Activated T-cell treated with anti-CD3 and anti-CD28 coated beads, Interleukin-2, amount 50 U/mL, for 1 hour (primary cell): ENCODE measurements at places on chromosomes 6 and 20.
A peak's percentile ranks its signal among the peaks of the same experiment; 100 is the strongest.

- DNase-seq, result peak; percentile 60
Observed at GRCh38 chr6:36912586-36912985, 26.8 kb downstream of the C6orf89 start.

- DNase-seq, result no peak
Observed at GRCh38 chr6:166052837-166053236, 114.8 kb downstream of the TBXT start.

DNA sequence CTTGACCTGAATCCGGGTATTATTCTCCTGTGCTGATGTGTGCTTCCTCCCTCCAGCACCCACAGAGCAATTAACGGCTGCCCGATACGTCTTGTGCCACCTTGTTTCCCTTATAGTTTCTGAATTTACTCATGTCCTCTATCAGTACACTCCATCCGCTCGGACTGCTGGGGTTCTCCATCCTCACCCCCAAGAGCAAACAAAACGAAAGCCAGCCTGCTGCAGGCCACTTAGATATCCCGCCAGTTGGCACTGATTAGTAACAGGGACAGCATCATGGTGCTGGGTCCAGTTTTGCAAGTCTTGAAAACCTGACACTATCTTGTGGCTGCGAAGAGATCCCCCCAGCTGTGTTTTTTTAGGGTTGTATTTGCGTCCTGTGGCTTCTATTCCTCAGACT, 71.8 kb downstream of the SSR1 start:
- DNase-seq, result no peak

GRCh38 chr20:8932192-8933165, 136.4 kb upstream of the PLCB4 start:
- DNase-seq, result no peak

- no peak for DNase-seq
Observed at GRCh38 chr6:14077193-14077867, 40.2 kb upstream of the CD83 start.

DNA sequence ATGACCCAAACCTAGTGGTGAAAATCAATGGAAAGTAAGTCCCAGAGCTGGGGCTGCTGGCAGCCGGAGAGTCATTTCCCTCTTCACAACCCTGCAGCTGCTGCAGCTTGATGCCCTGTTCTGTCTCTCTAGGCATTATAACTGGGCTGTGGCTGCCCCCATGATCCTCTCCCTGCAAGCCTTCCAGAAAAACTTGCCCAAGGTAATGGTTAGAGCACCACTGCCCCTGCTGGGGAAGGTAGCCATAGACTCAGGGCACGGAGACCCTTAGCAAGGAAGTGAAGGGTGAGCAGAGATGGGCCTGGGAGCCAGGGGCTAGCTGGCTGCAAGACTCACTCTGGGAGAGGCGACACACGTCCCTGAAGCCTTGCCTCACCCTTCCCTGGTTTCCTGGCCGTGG, 12.0 kb downstream of the LPIN3 start:
- no peak for DNase-seq

GRCh38 chr6:170031684-170032121, 259.2 kb downstream of the DLL1 start:
- DNase-seq, result no peak

DNA sequence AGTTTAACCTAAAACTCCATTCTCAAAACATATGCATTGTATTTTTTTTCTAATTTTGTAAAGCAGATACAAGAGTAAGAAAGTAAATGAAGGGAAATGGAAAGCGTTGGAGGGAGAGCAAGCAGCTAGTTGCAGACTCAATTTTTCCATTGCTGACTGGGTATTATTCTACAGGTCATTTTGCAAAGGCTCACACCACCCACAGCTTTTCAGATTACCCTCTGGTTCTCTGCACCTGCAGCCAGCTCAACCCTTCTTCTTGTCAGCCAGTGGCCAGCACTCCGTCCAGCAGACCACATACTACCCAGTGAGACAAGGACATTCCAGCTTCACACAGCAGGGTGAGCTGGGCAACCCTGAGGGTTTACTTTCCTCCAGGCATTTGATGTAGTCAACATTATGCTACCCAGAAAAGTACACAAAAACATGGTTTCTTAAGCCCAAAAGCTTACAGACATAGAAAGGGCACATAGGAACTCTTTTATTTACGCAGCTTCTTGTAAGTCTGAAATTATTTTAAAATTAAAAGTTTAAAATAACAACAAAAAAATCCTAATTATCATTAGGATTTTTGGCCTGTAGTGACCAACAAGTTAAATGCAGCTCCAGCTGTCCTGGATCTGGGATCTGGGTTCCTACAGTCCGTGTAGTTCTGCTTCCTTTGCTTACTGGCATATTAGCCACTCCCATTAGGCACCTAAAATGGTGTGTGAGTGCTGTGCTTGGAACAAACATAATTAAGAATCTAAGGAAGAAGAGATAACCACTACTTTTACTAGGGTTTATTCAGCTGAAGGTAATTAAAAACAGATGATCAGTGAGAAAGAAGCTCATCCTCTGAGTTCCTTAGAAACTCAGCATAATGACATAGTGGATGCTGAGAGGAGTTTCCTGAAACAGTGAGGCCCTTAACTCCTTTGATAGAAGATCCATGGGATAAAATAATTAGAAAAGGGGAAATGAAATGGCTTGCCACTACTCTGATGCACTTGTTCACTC, 185.3 kb downstream of the PKHD1 start:
- no peak for DNase-seq

GRCh38 chr6:25177500-25178028, 101.6 kb upstream of the CARMIL1 start:
- no peak for DNase-seq

- peak; percentile 27 for DNase-seq
Observed at GRCh38 chr20:62238569-62239277, 402 bp downstream of the OSBPL2 start.

- DNase-seq, result no peak
Observed at GRCh38 chr20:42844751-42845150, 345.0 kb downstream of the PTPRT start.

GRCh38 chr20:54184071-54184470, 10.3 kb upstream of the CYP24A1 start:
- no peak for DNase-seq

GRCh38 chr6:55474382-55474781, 104.6 kb downstream of the HMGCLL1 start:
- DNase-seq, result no peak

GRCh38 chr6:134921721-134922261, 28.1 kb downstream of the ALDH8A1 start:
- no peak for DNase-seq

DNA sequence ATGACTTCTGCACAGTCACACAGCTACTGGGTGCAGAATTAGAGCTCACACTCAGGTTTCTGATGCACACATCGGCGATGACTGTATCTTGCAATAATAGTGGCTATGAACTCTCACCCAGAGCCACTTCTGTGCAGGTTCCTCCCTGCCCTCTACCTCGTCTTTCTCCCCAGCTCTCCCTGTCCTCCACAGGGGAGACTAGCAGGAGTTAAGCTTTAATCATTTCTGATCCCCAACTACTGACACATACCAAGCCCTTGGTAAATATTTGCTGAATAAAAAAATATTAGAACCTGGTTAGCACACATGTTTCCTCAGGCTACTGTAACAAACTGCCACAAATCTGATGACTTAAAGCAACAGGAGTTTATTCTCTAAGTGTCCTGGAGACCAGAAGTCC, 222.7 kb upstream of the FOXA2 start:
- no peak for DNase-seq

GRCh38 chr6:8219352-8219943, 117.1 kb upstream of the EEF1E1 start:
- no peak for DNase-seq

DNA sequence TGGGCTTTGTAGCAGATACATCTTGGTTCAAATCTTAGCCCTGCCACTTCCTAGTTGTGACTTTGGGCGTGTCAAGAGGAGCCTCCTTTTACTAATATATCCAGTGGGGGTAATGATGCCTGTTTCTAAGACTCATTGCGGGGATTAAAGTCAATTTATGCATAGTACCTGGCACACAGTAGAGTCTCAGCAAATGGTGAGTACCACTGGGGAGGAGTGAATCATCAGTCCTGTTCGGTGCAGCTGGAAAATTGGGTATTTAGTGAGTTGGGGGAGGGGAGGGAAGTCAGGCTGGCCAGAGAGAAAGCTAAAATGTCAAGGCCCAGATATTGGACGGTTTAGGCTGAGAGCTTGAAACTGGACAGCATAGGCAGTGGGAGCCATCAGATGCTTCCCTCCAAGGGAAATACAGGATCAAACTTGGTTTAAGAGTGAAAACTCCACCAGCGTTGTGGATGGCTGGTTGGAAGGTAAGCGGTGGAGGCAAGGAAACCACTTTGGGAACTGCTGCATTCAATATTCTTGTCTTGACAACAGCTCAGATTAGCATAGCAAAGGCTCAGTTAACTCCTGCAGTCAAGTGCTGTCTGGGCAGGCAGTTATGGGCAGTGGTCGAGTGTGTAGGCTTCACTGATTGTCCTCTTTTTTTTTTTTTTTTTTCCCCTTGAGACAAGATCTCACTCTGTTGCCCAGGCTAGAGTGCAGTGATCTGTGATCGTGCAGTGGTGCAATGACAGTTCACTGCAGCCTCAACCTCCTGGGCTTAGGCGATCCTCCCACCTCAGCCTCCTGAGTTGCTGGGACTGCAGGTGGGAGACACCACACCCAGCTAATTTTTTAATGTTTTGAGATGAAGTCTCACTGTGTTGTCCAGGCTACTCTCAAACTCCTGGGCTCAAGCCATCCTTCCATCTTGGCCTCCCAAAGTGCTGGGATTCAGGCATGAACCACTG, 12.9 kb downstream of the PPP1R16B start:
- DNase-seq, result no peak

DNA sequence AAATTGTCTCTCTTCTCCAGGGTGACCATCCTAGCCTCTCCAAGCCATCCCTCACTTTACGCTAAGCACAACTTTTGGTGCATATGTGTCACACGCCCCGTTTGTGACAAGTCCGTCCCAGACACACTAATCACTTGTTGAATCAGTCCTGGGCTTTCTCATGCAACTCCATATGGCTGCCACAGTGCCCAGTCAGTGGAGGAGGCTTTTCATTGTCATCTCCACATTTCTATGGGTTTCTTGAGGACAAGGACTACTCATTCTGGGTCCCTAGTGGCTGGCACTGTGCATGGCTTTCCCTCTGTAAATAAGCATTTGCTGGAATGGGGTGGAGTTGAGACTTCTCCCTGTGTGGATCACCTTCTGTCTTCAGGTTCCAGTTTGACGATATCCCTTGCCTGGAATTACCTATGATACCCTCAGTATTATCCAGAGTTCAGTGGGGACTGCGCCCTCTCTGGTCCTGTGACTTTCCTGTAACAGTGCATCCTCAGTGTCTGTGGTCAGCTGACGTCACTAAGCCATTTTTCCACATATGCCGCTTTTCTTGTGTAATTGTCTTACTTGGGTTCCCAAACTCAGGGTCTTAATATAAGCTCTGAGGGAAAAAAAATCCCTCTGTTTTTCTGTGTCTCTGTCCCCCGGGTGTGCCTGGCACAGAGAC, 59.8 kb upstream of the MYL9 start:
- DNase-seq, result no peak

- no peak for DNase-seq
Observed at GRCh38 chr20:61184194-61184593, 67.9 kb upstream of the CDH4 start.

GRCh38 chr6:158475344-158476302, 84.3 kb upstream of the TMEM181 start:
- no peak for DNase-seq

- no peak for DNase-seq
Observed at GRCh38 chr6:108650781-108651180, 90.1 kb downstream of the FOXO3 start.

GRCh38 chr20:9243986-9244385, 175.1 kb downstream of the PLCB4 start:
- no peak for DNase-seq

DNA sequence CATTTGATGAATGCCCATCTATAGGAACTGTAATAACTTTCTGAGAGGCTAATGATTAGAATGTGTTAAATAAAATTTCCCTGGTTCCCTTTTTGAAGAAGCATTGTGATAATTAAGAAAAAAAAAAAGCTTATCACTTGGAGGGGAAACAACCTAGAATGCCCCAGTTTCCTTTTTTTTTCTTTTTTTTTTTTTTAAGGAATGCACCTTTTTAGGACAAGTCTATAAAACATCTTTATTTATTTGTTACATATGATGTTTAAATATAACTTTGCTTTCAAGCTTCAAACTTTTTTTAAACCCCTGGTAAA, 7.3 kb upstream of the MRPS10 start:
- no peak for DNase-seq

DNA sequence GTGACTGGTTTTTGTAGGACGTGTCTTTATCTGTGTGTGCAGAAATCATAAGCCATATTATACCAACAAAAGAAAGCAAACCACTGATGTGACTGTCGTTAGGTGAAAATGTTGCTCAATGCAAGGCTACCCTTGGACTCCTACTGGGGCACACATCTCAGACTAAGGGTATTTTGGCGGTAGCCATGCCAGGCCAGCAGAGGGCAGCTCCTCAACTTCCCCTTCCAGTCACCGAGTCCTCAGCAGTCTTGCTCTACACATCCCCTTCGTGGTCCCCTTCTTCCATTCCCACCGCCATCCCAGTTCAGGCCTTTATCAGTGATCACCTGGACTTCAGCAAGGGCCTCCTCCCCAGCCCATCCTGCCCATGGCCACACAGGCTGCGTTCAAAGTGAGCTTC, 113.7 kb upstream of the GGTLC1 start:
- DNase-seq, result no peak

GRCh38 chr6:19697744-19698290, 139.4 kb upstream of the ID4 start:
- no peak for DNase-seq

GRCh38 chr6:41626917-41627316, 11.4 kb upstream of the MDFI start:
- no peak for DNase-seq

GRCh38 chr6:12967686-12968085, 251.1 kb downstream of the PHACTR1 start:
- no peak for DNase-seq

DNA sequence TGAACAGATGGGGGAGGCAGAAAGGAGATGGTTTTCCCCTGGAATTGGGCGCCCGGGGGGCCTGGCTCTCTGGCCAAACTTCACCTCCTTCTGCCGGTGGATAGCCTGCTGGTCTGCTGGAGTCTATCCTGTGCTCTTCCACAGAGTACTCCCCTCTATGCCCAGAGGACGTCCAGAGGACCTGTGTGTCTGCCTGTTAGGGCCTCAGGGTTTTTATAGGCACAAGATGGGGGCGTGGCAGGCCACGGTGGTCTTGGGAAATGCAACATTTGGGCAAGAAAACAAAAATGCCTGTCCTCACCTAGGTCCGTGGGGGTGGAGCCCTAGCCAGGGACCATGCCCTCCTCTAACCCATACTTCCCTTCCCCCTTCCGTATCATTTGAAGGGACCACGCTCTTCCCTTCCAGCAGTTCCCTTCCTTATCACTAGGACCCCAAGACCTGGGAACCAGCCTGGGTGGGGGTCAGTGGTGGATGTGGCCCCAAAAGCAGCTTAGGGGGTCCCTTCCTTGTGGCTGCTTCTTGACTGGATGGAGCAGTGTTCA, 53.6 kb upstream of the ZNF337 start:
- no peak for DNase-seq

GRCh38 chr20:48131581-48131980, 346.3 kb upstream of the SULF2 start:
- no peak for DNase-seq

GRCh38 chr6:104862456-104862855, 2.7 kb upstream of the HACE1 start:
- no peak for DNase-seq
